NCI-H1092 (cell line): ENCODE measurements at places on chromosomes 7 and 10.

- no peak for DNase-seq
Observed at GRCh38 chr10:133335246-133336117, 1.2 kb downstream of the CALY start.

DNA sequence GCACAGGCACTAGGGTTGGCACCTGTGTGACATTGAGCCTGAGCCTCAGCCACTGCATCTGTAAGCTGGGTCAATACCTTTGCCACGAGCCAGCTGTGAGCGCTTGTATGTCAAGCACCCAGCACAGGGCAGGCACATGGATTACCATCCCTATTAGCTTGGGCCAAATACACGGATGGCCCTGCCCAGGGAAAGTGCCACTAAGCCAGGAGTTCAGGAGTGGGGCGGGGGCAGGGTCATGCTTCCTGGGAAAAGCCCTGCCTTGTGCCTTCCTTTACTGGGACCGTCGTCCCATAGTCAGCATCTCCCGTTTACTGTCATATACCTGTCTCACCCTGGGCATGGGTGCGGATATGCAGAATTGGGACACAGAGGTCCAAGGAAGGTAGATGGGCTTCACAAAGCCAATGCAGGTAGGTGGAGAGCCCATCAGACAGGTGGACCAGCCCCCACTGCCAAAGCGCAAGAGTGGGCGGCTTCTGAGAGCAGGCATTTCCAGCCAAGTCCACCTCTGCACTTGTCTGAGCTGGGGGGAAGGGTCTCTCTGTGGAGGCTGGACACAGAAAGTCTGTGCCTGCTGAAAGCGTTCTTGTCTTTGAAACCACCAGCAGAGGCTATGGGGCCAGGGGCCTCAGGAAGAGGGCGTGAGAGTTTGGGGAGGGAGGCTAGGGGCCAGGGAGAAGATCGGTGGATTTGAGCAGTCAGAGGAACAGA is 72.6 kb downstream of the VWA2 start:
- no peak for DNase-seq

DNA sequence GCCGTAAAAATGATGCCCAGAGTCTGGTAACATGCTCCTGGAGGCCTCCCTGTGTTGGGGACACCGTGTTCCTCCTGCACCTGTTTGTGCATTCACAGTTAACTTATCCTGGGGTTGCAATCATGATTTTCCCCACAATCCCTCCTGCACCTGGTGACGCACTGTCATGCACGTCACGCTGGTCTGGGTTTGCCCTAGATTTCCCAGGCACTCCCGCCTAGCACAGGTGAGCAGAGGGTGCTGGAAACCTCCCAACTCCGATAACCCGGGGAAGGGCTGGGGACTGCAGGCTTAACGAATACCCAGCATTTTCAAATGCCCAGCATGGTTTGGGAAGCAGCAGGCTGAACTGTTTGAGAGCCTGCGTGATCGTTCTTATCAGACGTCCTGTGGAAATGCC is 427.1 kb downstream of the TCERG1L start:
- DNase-seq = no peak

DNA sequence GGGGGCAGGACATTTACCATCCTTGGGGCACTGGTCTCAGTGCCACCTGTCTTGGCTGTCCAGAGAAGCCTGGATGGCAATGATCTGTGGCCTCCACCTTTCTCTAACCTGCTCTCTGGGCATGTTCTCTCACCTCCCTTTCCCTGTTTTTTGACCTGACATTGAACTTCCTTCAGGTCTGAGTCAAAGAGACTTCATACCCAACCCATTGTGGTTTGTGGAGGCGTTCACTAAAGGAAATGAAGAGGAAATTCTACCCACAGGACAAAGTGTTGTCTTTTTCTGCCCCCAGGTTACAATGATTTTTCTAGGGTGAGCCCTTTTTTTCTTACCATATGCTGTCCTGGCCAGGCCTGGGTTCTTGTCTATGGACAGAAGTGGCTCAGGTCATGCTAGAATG is 76.6 kb downstream of the CYP26A1 start:
- DNase-seq = no peak

GRCh38 chr7:2217206-2217605 is 15.5 kb downstream of the MAD1L1 start:
- no peak for DNase-seq

DNA sequence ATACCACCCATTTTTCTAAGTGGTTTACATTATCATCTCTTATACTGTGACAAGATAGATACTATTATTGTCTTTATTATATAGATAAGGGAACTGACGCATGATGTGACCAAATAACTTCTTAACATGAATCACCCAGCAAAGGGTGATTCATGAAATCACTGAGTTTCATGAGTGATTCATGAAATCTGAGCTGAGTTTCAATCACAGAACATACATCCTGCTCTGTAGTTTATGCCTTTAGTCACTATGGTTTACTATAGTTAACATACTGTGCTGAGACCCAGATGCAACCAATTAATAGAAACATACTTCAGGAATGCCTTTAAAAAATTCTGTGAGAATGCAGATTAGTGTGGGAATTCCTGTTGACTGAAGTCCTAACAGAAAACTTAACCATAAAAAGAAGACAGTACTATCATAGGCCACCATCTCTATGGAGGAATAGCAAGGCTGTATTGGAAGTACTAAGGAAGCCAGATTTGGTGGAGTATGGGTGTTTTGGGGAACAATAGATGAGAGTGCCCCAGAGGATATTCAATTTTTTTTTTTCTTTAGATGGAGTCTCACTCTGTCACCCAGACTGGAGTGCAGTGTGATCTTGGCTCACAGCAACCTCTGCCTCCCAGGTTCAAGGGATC is 43.1 kb upstream of the SEMA3A start:
- no peak for DNase-seq

GRCh38 chr7:142384493-142384922 is 126.7 kb upstream of the PRSS58 start:
- DNase-seq = no peak

- no peak for DNase-seq
Observed at GRCh38 chr10:33706746-33707145, 372.3 kb upstream of the NRP1 start.

DNA sequence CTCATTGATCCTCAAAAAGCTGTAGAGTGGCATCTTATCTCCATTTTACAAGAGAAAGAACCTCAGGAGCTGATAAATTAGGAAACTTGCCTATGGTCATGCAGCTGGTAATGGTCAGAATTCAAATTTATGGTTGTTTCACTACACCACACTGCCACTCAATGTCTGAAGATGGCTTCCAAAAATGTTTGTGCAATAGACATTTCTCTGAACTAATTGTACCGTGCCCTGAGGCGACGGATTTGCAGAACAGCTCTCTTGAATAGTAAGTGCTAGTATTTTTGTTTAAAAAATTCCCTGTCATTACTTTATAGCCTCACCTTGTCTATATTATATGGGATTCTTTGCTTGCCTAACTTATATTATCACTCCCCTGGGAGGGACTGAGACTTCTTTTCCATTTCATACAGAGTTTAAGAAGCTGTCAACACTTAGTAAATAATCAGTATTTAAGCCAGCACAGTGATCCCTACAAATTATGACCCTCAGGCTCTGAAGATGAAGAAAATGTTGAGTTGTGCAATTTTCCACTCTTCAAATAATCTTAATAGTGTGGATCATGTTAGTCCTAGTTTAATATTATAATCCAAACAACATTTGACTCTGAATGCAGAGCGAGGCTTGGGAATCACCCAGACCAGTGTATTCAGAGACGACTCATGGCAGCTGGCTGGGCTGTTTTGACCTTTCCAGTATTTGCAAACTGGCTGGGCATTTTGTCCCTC is 346.6 kb downstream of the PTEN start:
- no peak for DNase-seq
